Germinal center (tissue), 1 donor: ENCODE measurements at places on chromosomes 11 and 22.

DNA sequence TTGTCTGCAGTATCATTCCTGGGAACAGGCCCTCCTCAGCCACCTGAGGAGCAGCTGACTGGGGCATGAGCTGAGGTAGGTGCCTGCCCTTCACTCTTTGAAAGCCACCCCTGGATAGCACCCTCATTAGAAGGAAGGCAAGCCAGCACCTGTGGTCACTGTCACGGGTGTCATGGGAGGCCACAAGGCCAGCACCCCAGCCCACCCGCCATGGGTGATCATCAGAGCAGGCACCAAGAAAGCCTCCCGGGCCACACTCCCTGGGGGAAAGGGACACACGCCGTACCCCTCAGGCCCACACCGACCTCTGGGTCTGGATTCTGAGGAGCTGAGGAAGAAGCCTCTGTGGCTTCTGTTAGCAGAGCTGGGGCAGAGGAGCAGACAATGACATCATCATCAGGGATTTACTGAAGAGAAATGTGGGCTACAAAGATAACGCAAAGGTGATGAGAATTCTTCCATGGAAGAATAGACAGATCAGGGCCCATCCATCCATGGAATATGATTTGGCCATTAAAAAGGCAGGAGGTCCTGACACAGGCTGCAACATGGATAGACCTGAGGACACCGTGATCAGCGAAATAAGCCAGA is 16.7 kb upstream of the NAP1L4 start:
- DNase-seq, result no peak

DNA sequence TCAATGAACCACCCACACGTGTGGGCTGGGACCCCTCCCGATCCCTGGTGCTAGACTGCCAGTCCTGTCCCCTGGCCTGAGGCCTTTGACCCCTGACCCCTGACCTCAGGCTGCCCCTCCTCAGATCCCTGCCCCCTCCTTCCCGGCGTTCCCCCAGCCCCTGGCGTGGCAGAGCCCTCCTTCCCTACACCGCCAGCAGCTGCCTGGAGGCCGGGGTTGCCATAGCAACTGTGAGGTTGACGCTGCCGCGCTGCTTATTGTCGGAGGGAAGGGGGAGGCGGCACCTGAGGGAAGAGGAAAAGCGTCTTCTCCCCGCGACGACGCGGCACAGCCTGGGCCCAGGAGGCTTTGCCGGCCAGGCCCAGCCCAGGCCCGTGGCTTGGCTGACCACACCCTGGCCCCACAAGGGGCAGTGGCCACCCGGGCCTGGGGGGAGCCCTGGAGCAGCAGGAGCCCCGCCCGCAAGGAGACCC is 32.6 kb downstream of the SHANK3 start:
- DNase-seq, result no peak

- no peak for DNase-seq
These were observed 1140.3 kb downstream of the TBC1D22A start for GRCh38 chr22:47902646-47903180.

DNA sequence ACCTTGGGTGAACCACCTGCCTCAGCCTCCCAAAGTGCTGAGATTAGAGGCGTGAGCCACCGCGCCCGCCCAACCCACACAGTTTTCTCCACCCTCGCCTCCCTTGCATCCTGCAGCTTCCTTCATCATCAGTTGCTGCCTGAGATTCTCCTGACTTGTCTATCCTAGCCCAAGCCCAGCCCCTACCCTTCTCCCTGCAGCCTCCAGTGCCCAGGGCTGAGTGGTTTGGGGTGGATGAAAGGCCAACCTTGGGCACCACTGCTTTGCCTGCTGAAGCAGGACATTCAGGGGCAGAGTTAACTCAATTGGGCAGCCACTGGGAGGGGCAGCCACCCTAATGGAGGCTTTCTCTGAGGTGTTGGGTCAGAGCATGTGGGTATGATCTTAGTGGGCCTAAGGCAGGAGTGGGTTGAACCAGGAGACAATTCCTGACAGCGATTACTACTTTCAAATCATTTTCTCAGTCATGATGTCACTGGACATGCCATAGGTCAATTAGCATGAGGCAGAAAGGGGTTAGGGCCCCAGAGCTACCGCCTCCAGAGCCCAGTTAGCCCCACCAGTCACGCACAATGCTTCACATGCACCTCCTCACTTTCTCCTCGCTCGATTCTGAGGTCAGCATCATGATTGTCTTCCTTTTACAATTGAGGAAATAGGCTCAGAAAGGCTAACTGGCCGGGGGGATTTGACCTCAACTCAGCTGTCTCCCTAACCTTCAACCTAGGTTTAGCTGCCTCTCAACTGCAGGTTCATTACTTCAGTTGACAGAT is 1.0 kb upstream of the FKBP2 start:
- DNase-seq, result no peak

DNA sequence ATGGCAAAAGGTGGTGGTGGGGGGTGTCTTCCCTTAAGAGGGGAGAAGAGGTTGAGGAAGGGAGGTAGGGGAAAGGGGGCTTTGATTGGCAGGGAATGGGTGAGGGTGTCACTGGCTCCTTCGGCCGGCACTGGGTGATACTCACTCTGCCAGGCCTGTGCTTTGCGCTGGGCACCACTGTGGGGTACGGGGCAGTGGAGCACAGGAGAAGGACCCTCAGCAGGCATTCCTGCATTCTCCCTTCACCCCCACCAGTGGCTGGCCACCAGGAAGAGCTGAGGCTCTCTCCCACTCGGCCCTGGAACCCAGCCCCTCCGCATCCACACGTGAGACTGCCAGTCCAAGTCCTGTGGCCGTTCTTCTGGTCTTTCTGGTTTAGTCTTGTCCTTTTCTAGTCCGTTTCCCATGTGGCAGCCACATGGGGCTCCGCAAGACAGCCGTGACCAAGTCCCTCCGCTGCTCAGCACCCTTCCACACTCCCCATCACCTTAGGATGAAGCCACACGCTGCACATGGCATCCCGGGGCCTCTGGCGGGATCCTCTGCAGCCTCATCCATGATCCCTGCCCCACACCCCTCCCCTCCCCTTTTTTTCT is 8.0 kb downstream of the CAPN5 start:
- no peak for DNase-seq

- DNase-seq, result no peak
These were observed 1.2 kb downstream of the TUBA8 start for GRCh38 chr22:18111759-18112330.

- no peak for DNase-seq
These were observed 55.9 kb upstream of the CCDC188 start for GRCh38 chr22:20206709-20207215.
